Left hindlimb (tissue), 1 donor: ENCODE measurements at places on chromosomes 16 and 17.

GRCh38 chr16:65981057-65981456, 385.4 kb upstream of the CDH5 start:
- no peak for DNase-seq

GRCh38 chr16:56792967-56793366, 63.0 kb downstream of the NUP93 start:
- DNase-seq: no peak

DNA sequence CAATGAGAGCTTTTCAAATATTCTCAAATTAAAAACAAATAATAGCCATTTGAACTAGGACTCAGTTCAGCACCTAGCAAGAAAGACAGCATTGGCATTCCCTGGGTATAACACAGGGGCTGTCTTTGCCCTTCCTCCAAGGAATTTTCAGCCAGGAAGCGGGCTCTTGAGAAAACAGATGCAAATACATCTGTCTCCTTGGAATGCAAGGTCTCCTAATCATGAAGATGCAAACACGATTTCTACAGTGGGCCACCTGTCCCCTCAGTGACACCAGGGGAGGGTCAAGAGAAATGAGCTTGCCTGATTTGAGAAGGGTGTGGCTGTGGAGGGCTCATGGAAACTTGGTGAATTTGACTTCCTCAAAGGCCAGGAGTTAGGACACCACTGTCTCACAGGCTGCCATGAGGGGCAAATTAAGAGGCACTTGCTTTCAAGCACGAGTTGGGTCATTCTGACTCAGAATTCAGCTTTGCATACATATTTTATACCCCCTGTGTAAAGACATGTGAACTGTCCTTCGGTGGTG, 24.5 kb upstream of the SUPT4H1 start:
- no peak for DNase-seq

GRCh38 chr16:14502932-14503741, 126.9 kb downstream of the PARN start:
- DNase-seq: no peak

DNA sequence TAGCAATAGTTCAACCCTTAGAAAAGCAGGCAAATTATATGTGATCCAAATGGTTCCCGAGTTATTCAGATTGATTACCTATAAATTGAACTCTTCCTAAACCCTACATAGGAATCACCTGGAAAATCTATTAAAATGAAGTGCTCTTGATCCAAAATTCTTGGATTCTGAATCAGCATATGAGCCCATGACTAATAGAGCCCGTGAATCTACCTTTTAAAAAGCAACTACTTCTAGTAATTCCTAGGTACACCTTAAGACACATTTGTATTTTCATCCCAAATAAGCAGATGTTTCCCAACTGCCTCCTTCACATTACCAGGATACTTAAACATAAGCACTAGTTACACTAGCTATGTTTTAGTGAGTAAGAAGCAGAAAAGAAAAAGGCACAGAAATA, 1171.0 kb upstream of the GOT2 start:
- DNase-seq: no peak

GRCh38 chr16:68695575-68695974, 41.5 kb upstream of the CDH1 start:
- DNase-seq: no peak

DNA sequence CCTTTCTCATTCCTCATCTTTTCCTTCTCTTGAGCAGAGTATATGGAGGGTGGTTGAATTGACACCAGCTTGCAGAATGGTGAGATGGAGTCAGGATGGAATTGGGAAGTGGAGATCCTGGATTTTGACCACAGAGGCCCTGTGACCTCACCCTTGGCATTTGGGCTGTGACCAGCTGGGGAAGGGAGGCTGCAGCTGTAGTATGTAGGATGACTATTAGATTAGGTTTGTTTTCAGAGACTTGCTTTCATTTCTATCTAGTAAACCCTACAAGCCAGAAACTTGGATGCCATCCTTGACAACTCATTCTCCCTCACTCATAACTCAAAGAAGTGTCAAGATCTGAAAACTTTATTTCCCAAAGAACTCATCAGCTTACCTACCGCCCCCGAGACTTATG, 5.9 kb downstream of the GNGT2 start:
- DNase-seq: no peak

- no peak for DNase-seq
These were observed 14.2 kb downstream of the USP10 start for GRCh38 chr16:84714028-84714427.

- no peak for DNase-seq
These were observed 19.6 kb upstream of the EEF2K start for GRCh38 chr16:22186517-22186916.

DNA sequence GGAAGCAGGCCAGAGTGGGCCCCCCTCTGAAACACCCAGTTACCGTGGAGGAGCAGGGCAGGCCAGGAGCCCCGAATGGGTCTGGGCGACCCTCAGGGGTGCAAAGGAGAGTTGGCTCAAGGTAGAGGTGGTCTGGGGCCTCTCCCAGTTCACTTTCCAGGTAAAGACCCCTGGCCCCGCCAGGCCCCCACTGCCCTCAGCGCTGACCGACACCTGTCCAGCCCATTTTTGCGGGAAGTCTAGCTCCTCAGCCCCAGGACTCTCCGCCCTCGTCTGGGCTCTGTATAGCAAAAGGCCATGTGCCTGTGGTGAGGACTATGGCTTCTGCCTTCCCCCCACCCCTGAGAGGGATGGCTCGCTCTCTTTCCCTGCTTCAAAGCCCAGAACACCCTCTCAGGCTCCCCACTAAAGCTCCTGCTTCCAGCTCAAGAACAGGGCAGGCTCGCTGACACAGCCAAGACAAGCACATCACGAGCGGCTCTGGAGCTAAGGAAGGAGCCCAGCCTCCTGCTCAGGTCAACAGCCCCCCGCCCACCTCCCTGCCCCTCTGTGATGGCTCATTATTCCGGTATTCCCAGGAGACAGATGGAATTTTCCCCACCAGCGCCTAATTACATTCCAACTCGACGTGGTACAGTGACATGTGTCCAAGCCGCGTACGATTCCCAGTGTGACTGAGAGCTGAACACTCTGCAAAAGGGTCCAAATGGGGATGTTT, 59.4 kb downstream of the RTN4RL1 start:
- no peak for DNase-seq

DNA sequence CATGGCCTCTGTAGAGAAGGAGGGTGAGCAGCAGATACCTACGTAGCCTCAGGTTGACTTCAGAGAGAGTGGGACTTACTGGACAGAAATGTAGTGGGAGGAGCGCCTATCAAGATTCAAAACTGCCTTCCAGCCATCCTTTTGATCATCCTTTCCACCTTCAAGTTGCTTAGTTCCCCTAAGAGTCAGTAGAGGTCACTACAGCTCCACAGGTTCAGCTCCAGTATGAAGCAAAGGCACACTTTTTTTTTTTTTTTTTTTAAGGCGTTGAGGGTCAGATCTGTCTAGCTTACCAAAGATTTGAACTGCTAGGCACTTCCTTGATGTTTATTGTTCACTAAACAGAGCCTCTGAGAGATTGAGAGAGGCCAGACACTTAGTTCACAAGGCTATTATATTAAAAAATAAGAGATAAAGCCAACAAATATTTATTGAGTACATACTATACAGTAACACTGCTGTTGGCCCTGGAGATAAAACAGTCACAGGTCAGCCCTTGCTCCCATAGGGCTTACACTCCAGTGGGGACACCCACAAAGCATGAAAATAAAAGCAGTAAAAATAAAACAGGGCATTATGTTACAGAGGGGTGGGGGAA, 3.1 kb downstream of the RNF227 start:
- DNase-seq: no peak

DNA sequence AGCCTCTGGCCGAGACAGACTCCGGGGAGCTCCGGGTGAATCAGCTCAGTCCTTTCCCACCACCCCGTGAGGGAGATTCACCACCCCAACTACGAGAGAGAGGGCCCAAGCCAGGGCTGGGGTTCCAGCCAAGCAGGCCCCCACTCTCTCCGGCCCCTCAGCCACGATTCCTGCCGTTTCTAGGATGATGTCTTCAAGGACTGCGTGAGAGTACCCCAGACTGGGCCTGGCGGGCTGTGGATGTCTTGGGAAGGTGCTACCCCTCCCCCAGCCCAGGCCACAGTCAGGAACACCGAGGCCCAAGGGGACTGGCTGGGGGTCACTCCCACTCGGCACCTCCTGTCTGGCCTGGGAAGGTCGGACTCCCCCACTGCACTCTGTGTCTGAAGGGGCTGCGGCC, 21.6 kb upstream of the PABPN1L start:
- no peak for DNase-seq

DNA sequence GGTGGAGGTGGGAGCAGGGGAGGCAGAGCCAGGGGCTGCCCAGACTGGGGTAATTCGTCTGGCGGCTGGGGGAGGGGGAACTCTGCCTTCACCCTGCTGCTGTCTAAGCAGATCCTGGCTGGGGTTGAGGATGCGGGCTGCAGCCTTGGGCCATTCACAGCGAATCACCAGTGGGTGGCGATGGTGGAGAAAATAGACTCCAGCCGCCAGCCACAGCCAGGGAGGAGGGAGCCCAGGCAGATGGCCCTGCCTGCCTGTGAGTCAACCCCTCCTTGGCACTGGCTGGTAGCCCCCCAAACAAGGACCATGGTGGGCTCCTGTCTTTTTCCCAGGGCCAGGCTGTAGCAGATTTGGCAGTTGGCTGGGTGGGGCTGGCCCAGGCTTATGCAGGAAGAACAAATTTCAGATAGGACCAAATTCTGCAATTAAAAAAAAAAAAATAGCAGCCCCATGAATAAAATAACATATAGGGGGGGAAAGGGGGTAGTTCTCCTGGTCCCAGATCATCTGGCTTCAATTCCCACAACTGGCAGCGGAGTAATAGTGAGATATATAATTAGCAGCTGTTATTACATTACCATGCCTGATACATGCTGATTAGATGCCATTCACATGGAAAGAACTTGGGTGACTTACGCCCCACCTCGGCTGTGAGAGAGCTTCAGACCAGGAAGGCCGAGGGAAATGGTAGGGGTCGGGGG, 41.5 kb upstream of the CDH5 start:
- peak; percentile 47 for DNase-seq

GRCh38 chr16:46930861-46931260, 42.6 kb downstream of the DNAJA2 start:
- DNase-seq: no peak

DNA sequence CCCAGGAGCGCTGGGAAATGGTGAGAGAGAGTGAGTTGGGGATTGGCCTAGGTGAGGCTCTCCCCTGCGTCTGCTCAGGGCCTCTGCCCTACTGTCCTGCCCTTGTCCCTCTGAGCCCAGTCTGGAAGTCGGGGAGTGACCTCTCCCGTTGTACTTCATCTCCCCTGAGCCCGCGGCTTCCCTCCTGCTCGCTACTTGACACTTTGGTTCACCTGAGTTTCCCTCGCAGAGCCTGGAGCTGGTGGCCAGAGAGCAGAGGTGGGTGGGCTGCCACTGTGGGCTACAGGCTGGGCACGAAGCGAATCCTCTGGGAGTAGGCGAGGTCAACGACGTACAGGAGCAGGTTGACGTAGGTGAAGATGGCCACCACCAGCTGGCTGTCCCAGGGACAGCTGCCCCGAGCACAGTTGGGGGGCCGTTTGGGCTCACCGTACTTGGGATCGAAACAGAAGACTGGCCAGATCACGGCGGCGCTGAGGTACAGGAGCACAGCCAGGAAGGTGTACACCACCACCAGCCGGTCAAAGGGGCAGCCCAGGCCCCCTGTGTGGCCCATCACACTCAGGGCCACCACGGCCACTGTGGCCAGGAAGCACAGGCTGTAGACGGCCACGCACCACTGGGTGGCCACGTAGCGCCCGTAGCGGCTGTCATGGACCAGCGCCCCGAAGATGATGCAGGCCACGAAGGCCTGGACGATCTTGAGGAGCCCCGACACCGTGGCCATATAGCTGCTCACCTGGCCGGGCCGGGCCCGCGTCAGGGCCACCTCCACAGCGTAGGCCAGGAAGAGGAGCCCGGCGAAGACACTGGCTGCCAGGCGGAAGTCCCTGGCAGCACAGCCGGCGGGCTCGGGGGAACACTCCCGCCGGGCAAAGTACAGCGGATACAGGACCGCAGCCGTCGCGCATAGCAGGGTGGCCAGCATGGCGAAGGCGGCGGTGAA, 3.7 kb upstream of the PYCR1 start:
- DNase-seq: peak; percentile 42

GRCh38 chr16:85873153-85873552, 25.8 kb upstream of the IRF8 start:
- no peak for DNase-seq

DNA sequence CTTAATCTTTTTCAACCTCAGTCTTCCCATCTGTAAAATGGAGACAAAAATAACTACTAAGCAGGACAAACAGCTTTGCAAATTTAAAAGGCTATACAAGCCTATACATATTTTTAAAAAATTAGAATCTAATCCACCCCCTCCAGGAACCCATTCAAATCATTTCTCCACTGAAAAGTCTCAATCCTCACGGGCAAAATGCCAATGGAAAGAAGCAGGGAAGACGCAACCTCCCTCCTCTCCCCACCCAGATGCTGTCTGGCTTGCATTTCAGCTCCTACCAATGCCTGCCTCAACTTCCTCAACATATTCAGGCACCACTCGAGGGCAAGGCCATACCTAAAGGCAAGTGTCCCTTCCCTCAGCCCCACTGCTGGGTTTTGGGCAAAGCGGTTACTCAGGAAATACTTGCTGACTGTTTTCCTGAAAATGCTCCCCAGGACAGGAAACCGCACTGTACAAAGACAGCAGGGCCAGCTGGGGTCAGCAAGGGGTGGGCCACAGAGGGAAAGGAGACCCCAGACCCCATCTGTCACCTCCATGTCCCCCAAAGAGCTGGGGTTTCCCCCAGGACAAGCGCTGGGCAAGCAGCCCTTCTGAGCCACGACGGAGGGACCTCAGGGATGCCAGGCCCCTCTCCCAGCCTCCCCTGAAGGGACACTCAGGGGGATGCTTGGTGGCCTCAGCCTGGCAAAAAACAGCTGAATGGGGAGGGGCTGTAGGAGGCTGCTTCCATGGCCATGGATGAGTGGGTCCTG, 47.7 kb upstream of the DOC2B start:
- DNase-seq: peak; percentile 30

GRCh38 chr17:75723171-75723930, 2.1 kb downstream of the ITGB4 start:
- no peak for DNase-seq

DNA sequence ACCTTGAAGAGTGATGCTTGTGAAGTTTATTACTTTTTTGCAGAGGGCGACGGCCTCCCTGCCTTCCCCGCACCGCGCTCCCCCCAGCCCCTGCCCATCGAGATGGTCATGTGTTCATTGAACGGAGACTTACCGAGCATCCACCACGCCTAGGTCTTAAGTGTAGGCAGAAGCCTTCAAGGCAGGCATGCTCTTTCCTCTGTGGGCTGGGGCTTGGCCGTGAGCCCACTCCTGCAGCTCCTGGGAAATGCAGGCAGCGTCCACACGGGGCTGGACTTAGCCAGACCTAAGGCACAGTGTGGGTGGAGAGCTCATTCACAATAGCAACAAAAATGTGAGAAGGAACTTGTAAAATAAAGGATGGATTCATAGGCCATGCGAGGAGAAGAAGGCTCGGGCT, 19.2 kb downstream of the RNF213 start:
- no peak for DNase-seq

GRCh38 chr17:49021095-49021767, 24.0 kb downstream of the IGF2BP1 start:
- DNase-seq: no peak

GRCh38 chr17:45225964-45226530, 4.4 kb downstream of the FMNL1 start:
- DNase-seq: peak; percentile 51
